Cortex of kidney (tissue), 1 donor: ENCODE measurements at places on chromosomes 3 and 15.

- DNase-seq, result no peak
Observed at GRCh38 chr3:155086051-155086450, 5.9 kb downstream of the MME start.

DNA sequence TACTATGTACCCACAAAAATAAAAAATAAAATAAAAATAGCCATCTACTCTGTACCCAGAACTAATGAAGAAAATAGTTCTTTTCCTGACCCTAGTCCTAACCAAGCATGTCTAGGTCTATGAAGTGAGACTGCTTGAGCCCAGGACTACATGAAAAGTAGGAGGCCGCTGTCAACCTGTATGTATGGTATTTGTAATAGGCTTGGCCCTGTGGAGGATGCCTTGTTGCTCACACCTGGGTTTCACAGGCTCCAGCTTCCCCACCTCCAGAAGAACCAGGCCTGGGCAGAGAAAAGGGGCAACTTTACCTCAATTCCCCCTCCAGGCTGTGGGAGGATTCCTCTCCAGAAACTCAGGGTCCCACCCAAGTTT is 6.8 kb upstream of the PKM start:
- DNase-seq, result no peak

DNA sequence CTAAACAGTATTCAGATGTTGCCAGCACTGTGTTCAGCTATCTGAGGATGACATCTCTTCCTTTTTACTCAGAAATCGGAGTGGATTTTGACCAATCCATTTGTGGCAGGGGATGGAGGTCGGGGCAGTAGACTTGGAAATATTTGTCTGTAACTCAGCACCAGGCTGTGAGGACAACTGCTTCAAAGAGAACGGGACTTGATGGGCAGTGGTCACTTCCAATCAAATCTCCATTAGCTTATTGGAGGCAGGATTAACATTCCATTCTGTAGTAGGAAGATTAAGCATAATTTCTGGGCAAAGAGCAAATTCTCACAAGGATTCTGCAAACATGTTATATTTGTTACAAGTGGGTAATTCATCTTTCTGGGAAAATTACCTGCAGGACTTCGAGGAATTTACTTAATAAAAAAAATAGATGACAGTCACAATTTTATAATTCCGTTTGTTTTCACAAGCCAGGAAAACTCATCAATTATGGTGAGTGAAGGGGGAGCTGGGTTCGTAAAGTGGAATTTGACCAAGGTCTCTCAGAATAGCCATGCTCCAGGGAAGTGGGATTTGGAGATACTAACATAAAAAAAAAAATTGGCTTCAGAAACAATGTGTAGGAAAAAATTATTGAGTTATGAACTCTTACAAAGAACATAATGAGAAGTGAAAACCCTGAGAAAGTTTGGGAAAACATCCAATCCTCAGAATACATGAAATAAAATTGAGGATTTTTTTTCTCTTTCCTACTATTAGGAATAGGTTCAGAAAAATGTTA is 18.1 kb downstream of the CRABP1 start:
- DNase-seq, result no peak

DNA sequence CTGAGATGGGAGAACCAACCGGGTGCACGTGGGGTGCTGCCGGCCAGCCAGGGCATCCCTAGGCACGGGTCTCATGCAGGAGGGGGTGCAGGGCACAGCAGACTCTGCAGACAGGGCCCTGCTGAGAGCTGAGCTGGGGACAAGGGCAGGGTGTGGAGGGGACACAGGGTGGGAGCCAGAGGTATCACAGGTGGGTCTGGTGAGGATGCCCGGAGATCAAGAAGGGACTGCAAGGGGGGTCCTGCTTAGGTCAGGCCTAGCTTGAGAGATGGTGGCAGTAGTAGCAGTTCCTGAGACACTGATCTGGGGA is 39.5 kb upstream of the PRR23E start:
- DNase-seq, result no peak

- DNase-seq, result no peak
Observed at GRCh38 chr15:98003996-98004395, 43.5 kb downstream of the ARRDC4 start.

- no peak for DNase-seq
Observed at GRCh38 chr3:9157651-9158362, 91.6 kb downstream of the SRGAP3 start.

- DNase-seq, result no peak
Observed at GRCh38 chr3:48434591-48435222, 4.8 kb upstream of the PLXNB1 start.

DNA sequence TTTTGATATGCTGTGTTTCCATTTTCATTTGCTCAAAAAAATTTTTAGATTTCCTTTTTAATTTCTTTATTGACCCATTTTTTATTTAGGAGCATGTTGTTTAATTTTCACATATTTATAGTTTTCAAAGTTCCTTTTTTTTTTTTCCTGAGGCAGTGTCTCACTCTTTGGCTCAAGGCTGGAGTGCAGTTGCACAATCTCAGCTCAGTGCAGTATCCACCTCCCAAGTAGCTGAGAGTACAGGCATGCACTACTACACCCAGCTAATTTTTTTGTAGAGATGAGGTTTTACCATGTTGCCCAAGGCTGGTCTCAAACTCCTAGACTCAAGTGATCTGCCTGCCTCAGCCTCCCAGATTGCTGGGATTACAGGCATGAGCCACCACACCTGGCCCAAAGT is 36.2 kb downstream of the PFN2 start:
- DNase-seq, result no peak

GRCh38 chr15:99619712-99620111 is 53.9 kb downstream of the MEF2A start:
- DNase-seq, result no peak

- DNase-seq, result no peak
Observed at GRCh38 chr3:161500068-161500796, 3.6 kb downstream of the OTOL1 start.

DNA sequence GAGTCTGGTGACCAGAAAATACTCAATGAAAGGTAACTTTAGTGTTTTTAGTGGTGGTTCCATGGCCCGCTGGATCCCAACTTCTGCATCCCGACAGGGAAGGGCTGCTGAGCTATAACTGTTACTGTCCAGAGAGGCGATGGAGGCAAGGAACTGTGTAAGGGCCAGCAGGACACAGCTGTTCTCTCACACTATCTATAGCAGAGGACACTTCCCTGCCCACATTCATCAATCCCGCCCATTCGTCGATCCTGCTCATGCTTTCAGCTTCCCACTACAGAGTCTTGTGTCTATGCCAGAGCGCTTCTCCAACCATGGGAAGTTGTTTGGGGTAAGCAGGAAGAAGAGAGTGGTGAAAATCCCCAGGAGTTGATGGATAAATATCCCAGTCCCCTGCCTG is 8.4 kb downstream of the COLQ start:
- no peak for DNase-seq

GRCh38 chr3:159929171-159930141 is 59.2 kb upstream of the IL12A start:
- DNase-seq, result no peak

GRCh38 chr3:168894214-168894613 is 769.3 kb downstream of the MECOM start:
- DNase-seq, result no peak

- DNase-seq, result no peak
Observed at GRCh38 chr3:141998669-141999290, 122.3 kb downstream of the ATP1B3 start.

GRCh38 chr3:35785234-35785888 is 146.0 kb downstream of the ARPP21 start:
- DNase-seq, result no peak

GRCh38 chr15:49901996-49902684 is 216.9 kb downstream of the ATP8B4 start:
- no peak for DNase-seq

- DNase-seq, result no peak
Observed at GRCh38 chr3:156764751-156765150, 61.4 kb upstream of the LEKR1 start.

DNA sequence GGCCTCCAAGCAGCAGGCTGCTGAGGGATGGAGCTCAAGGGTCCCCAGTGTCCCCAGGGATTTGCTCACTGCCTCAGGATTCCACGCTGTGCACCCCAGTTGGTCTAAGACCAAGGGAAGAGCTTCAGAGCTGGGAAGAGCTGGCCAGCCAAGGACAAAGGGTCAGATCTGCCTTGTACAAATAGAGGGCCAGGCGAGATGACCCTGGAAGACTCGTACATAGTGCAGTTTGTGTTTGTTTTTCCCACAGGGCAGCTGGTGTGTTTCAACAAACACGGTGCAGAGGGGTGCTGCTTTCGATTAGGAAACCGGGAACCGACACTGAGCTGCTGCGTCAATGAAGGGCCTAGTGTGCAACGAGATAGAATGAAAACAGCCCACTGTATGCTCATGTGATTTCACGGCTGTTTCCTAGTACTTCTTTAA is 56.1 kb upstream of the TRPM1 start:
- DNase-seq, result no peak

GRCh38 chr15:40873694-40874561 is at the start of gene RHOV:
RHOV (minus strand) TSS chr15:40874234; CDS start chr15:40874139, 95 bp downstream.
- no peak for DNase-seq

- no peak for DNase-seq
Observed at GRCh38 chr3:126419886-126420786, 25.4 kb downstream of the CFAP100 start.

DNA sequence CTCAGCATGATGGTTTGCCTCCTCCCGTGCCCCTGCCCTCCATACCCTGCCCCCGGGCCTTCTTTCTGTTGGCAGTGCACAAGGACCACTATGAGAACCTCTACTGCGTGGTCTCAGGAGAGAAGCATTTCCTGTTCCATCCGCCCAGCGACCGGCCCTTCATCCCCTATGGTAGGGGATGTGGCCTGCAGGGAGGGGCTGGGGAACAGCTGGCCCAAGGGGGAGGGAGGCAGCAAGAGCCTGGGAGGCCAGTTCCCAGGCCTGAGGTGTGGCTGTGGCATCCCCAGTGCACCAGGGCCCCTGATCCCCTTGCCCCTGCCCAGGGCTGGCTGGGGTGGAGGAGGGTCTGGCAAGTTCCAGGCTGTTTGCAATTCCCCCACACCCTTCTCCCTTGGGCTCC is 2.6 kb upstream of the PLA2G4B start:
- DNase-seq, result no peak

DNA sequence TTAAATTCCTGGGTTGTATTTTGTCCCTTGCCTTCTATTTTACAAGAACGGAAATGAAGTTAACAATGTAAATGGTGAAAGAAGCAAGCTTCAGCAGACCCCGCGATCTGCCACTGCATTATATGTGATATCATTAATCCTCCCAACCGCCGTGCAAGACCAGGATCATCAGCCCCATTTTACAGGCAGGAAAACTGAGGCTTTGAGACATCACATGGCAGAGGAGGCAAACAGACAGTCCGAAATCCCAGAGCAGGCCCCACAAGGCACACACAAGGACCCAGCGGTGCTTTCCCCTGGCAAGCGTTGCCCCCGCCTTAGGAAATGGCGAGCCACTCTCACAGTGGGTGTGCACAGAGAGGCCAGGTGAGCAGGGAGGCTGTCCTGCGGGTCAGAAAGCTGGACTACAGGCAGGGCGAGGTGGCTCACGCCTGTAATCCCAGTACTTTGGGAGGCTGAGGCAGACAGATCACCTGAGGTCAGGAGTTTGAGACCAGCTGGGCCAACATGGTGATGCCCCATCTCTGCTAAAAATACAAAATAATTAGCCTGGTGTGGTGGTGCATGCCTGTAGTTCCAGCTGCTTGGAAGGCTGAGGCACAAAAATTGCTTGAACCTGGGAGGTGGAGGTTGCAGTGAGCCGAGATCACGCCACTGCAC is 16.2 kb downstream of the FGD5 start:
- DNase-seq, result no peak

DNA sequence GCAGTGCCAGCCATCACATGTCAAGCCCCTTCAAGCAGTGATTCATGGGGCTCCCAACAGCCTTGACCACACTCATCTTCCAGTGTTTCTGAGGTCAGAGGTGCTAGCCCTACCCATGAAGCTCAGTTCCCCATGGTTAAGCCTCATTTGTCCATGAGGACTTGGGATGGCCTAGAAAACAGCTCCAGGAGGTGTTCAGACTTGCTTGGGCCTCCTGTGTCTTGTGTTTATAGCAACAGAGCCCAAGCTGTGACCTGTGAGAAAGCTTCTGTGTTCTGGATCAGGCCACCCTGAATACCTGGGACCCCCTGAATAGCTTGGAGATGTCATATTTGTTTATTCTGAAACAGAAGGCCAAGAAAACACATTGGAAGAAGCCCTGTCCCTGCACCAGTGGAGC is 36.7 kb downstream of the LARP6 start:
- no peak for DNase-seq

GRCh38 chr15:69786136-69786701 is 311.5 kb downstream of the TLE3 start:
- DNase-seq, result no peak

DNA sequence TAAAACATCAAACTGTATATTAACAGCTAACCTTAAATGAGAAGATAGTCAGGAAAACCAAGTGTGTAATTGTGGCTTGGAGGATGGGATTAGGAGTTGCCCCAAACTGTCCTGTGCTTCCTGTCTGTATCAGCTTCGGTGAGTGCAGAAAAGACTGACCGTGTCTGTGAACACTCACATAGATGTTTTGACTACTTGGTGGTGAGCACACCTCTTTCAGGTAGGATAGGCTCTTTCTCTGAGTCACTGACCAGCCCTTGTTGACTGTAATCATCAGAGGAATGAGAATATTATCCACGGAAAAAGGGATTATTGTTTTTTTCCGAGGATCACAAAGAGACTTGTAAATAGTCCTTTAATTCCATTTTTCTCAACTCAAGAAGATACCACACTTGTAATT is 51.5 kb downstream of the GMNC start:
- DNase-seq, result no peak

DNA sequence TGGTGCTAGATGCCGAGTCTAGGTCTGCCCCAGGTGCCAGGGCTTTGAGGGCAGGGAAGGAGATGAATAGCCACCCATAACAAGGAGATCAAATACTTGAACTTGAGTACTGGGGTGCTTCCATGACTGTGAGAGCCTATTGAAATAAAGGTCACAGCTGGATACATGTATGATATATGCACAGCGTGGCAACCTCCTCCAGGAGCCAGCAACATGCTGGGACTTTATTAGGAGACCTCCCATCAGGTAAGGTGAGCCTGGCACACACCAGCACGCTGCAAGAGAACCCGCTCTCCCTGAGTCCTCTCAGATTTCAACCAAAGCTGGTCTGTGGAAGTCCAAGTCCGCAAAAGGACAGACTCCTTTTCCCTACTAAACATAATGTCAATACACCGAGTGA is 10.5 kb upstream of the HES1 start:
- no peak for DNase-seq
